ENCODE measurements at places on chromosomes 3 and 15. TPM values are rescaled to one million over a fixed set of nuclear protein-coding genes. Genes with fewer than 3 reads are reported as not detected.

- no peak for DNase-seq
Observed at GRCh38 chr3:77146004-77146403, 106.1 kb downstream of the ROBO2 start.

DNA sequence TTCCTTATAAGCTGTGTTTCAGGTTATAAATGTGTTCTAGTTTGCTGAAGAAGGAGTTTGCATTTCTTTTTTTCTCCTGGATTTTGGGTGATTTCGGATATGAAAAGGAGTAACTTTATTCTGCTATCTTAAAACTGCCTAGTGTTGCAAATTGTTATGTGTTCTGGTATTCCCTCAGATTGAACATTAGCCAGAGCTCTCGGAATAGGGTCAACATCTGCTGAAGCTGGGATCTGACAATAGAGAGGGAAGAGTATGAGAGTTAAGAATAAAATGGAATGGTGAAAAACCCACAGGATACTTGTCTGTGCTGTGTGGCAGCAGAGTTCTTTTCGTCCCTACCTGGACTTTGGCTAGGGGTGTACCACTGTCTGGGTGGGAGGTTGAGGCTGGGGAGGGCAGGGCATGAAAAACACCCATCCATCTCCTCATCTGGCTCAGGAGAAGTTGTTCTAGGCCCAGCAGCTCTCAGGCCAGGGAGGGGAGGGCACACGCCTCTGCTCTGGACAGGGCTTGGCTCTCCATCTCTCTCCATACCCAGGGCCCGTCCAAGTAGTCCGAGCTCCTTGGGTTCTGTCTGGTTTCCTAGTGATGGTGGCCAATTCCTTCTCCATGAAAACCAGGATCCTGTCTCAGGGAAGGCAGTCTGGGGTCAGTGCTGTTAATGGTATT is 13.2 kb downstream of the SPSB4 start:
- DNase-seq = no peak

- DNase-seq = no peak
Observed at GRCh38 chr3:118533676-118534075, 501.0 kb downstream of the IGSF11 start.

- no peak for DNase-seq
Observed at GRCh38 chr15:72835294-72835890, 51.8 kb upstream of the ADPGK start.

DNA sequence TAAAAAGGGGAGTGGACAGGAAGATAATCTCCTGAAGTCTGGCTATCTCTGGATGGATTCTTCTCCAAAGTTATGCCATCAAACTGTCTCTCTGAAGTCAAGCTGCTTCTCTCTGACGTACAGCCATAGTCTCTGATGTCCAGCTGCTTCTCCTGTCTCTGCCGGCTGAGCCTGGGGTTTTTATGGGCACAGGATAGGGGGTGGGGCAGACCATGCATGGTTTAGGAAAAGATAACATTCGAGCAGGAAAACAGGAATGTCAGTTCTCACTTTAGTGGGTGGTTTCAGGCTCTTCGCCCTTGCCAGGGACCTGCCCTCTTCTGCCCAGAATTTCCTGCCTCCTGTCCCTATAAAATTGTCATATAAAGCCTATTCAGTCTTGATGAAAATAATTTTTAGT is 110.9 kb upstream of the ROBO1 start:
- no peak for DNase-seq

DNA sequence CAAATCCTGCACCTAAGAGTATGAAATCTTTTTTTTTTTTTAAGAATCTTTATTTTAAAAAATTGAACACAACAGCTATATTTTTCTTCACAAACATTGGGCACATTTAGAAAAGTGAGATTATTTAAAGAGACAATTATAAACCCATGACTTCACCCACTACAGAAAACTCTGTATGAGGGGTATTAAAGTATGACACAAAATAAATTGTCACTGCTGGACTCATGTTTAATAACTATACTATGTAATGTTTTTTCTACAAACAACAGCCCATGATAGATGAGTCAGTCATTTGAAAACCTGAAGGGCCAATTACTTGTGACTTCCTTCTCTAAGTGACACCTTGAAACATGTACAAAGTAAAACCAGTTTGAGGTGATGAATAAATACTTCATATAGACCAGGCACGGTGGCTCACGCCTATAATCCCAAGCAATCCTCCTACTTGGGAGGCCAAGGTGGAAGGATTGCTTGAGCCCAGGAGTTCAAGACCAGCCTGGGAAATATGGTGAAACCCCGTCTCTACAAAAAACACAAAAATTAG is 36.0 kb downstream of the AQR start:
- DNase-seq = no peak

DNA sequence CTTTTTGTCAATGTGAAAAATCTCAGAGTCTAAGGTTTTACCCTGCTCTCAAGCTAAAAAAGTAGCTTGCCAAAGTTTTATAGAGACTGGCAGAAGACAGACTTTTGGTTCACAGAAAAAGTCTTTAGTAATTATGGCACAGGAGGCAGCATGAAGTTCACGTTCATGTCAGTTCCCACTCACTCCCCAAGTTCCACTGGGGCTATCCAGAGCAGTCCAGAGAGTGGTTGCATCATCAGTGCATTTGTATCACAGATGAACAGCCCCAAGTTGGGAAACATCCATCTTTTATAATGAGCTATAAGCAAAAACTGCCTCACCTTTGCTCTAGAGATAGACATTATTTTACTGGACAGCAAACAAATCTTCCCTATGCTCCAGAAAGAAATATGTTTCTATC is 454.1 kb upstream of the AGTR1 start:
- DNase-seq = no peak

DNA sequence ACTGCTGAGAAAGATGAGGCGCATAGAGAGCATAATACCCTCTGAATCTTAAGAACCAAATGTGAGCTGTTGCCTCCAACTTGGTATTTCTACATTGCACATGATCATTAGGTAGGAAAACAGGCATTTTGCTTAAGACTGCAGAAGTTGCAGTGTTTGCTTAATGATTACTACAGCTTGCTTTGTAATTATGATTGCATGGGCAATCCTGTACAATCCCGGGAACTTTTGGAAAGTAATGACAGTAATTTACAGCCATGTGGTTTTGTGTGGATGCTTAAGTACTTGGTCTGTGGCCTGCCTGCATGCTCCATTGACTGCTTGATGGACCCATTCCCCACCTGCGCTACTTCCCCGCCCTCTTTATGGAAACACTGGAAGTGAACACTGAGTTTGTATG is 301.1 kb downstream of the DIPK2A start:
- DNase-seq = no peak

- peak; percentile 31 for DNase-seq
Observed at GRCh38 chr3:143070977-143071551, 48.5 kb upstream of the CHST2 start.

GRCh38 chr3:119173325-119173724 is at the start of gene UPK1B:
Gene UPK1B (plus strand): TSS chr3:119173598. CDS start chr3:119186742, 13,144 bp downstream.
- DNase-seq = no peak

GRCh38 chr3:129469026-129469425 is 29.0 kb downstream of the IFT122 start:
- no peak for DNase-seq

DNA sequence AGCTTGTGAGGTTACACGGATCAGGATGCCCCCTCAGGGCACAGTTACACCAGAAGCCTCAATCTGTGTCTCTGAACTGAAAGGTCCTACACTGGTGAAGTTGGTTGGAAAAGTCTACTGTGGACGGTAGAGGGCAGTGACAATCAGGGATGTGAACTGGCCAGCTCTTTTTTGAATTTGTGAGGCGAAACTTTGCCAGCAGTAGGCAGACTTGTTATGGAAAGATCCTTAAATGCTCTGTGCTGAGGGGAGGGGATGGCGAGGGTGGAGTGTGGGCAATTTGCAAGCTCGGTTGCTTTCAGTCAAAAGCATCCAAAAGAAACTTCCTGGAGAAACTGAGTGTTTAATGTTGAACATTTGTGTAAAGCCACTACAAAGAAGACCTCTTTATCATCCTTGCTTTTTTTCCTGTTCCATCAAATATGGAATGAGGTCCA is 127.4 kb upstream of the ABHD17C start:
- peak; percentile 94 for DNase-seq

GRCh38 chr3:171809861-171810628 is at the start of gene PLD1:
Gene PLD1 (minus strand): TSS chr3:171810483. CDS start chr3:171738051, 72,432 bp downstream.
- DNase-seq = peak; percentile 94

- no peak for DNase-seq
Observed at GRCh38 chr15:42903388-42904324, 16.9 kb downstream of the TTBK2 start.

- DNase-seq = no peak
Observed at GRCh38 chr3:134249296-134249841, 1.3 kb downstream of the RYK start.

- DNase-seq = peak; percentile 26
Observed at GRCh38 chr3:188439080-188439479, 285.1 kb downstream of the LPP start.

GRCh38 chr3:55724821-55725220 is 237.7 kb upstream of the WNT5A start:
- DNase-seq = no peak

GRCh38 chr3:157351981-157352380 is 84.7 kb upstream of the PTX3 start:
- no peak for DNase-seq

Gene EPHB1
- 2.6 TPM for total RNA-seq

Gene NR1I2
- total RNA-seq = not detected

Gene SH2D7
- not detected for total RNA-seq

Gene PLA2G4E
- total RNA-seq = not detected

Gene SCAANT1
- total RNA-seq = not detected

Gene ECT2
- 134 TPM for total RNA-seq

Gene ZSCAN29
- 12.7 TPM for total RNA-seq

Gene LTF
- total RNA-seq = 0.72 TPM

Gene WDR76
- 58.3 TPM for total RNA-seq

Gene SLC27A2
- total RNA-seq = 0.39 TPM

Gene MORC1
- not detected for total RNA-seq

Gene TFRC
- total RNA-seq = 169 TPM

Gene MAGI1
- 3.4 TPM for total RNA-seq
